ENCODE measurements at places on chromosomes 2 and 18.

- no peak for DNase-seq
Measured at GRCh38 chr2:188039307-188039706, 252.4 kb upstream of the GULP1 start.

GRCh38 chr18:12060182-12060870 lies 33.3 kb upstream of the ANKRD62 start:
- DNase-seq = no peak

- DNase-seq = no peak
Measured at GRCh38 chr2:181578829-181579228, 78.1 kb downstream of the CERKL start.

DNA sequence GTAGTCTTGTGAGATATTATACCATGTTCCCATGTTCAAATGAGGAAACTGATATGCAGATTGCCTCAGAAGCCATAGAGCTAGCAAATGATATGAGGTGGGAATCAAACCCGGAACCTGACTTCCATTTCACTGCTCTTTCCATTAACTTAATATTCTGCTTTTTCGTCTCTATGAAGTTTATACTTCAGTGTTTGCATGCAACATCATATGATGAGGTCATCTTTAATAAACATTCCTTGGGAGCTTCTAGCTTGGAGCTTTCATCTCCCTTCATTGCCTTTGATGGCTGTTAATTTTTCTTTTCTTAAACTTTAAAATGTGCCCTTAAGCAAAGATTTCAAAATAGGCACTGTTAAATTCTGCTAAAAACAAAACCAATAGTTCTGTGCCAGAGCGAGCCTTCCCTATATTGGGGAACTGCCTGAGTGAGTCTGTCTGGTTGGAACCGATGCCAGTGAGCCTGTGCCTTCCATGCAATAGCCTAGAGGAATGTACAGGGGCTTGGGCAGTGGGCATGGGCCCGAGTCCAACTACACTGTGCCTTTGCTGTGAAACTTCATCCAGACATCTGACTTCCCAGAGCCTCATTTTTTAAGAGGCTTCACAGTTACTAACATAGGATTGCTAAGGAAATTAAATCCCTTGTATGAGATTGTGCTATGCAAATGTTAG lies 91.1 kb upstream of the TMEM200C start:
- DNase-seq = no peak

GRCh38 chr2:169709981-169710380 lies 15.7 kb downstream of the PHOSPHO2 start:
- DNase-seq = no peak

GRCh38 chr2:168084288-168084687 lies 163.1 kb downstream of the STK39 start:
- DNase-seq = no peak

- DNase-seq = no peak
Measured at GRCh38 chr18:56933472-56933871, 213.4 kb upstream of the BOD1L2 start.

DNA sequence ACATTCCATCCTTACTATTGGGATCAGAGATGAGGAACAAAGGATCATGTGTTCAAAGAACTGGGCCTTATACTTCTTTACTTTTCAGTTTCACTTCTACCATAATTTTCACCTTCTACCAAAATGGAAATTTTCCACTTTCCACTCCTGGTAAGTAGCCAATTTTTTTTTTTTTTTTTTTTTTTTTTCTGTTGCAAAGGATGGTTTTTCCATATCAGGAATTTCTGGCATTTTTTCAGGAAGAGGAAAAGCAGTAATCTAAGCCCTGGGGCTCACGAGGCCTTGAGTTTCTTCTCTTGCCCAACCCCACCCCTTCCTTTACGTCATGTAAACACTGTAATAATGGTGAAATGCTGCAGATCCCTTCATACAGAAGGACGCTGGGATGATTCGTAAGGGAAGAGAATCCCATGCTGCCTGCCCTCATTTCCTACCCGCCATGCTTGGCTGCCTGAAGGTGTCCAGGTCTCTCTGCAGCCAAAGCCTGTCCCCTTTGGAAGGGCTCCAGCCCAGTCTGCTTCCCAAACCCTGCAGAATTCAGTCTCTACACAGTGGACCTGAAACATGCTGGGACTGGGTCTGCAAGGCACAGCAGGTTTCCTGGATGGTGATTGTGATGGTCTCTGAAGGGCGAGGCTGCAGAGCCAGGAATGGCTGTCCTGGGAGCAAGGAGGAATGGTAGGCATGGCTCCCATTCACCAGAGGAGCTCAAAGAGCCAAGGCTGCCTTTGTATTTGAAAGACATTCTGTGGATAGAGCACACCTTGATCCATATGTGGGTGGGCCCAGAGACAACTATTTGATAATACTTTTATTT lies 57.0 kb downstream of the EFR3B start:
- no peak for DNase-seq

GRCh38 chr2:129113776-129114175 lies 795.1 kb upstream of the HS6ST1 start:
- no peak for DNase-seq

DNA sequence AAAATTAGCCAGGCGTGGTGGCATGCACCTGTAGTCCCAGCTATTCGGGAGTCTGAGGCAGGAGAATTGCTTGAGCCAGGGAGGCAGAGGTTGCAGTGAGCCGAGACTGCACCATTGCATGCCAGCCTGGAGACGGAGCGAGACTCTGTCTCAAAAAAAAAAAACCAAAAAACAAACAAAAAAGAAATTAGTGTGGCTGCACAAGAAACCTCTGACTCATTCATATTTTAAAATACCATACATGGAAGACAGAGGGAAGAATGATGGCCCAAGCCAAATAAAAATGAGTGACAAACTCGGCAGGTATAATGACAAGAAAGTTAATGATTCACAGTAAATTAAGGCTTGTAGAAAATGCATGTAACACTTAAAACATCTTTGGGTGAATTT lies 875.8 kb downstream of the EPHA4 start:
- no peak for DNase-seq

- no peak for DNase-seq
Measured at GRCh38 chr18:9992300-9992972, 78.6 kb downstream of the VAPA start.

Data from stimulated activated CD8-positive, alpha-beta memory T cell treated with anti-CD3 and anti-CD28 coated beads, Interleukin-7, amount 100 ng/mL, for 4 hours (primary cell).